Muscle of arm (tissue), 14 donors: ENCODE measurements at places on chromosomes 11 and 22. TPM values are rescaled to one million over a fixed set of nuclear protein-coding genes. Genes with fewer than 3 reads are reported as not detected.

GRCh38 chr11:94840209-94840608 is 72.1 kb downstream of the AMOTL1 start:
- no peak for DNase-seq

DNA sequence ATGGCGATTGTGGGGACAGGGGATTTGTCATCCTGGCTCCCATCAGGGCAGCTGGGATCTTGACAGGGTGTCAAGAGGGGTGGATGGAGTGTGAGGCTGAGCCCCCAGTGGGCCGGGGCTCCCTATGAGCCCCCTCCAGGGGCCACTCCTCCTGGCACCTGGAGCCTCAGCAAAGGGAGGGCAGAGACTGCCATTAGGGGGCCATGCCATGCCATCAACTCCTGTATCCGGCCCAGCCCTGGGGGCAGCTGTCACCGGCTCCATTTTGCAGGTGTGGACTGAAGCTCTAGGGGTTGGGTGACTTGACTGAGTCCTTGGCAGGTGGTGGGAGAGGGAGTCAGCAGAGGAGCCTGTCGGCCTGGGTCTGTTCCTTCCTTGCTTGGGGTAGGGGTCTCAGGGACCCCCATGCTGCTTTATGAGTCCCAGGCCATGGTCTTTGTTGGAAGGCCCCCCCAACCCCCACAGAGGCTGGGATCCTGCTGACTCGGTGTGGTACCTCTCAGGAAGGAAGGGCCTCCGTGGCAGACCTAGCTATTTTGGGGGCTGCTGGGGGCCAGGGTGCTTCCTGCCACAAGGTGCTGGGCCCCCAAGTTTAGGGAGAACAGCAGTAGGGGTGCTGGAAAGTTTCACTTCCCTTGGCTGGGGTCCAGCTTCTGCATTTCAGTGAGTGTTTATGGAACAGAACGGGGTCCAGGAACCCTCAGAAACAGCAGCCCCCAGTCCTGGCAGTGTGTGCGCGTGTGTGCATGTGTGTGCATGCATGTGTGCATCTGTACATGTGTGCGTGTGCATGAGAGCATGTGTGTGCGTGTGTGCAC is 1.5 kb downstream of the ACY3 start:
- DNase-seq = no peak

- DNase-seq = no peak
Observed at GRCh38 chr11:10669258-10670033, 24.1 kb downstream of the IRAG1 start.

- no peak for DNase-seq
Observed at GRCh38 chr22:35641494-35642120, 6.6 kb upstream of the APOL6 start.

DNA sequence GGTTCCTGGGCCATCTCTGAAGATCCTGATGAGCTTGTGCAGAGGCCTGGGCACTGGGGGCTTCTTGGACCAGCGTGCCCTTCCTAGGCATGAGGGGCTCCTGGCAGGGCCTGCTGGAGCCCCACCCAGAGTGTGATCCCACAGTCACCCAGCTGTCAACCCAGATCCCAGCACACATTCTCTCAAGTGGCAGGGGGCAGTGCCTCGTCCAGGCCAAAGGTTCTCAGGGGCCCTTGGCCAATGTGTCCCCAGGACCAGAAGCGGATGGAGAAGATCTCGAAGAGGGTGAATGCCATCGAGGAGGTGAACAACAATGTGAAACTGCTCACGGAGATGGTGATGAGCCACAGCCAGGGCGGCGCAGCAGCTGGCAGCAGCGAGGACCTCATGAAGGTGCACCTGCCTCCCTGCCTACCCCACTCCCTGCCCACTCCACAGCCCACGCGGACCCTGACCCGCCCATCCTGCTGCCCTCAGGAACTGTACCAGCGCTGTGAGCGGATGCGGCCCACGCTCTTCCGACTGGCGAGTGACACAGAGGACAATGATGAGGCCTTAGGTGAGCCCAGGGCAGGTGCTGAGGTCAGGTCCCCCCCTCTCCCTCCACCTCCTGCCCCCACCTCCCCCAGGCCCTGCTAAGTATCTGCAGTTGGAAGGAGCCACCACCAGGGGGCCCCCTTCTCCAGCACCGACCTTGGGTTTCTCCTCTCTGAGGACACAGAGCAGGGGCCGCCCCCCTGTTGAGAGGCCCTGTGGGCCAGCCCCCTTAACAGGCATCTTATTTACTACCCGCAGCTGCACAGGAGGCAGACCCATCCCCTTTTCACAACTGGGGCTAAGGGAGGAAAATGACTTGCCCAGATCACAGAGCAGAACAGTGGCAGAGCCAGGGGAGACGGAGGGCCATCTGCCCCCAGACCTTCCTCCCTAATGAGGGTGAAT is 14.7 kb downstream of the GGA1 start:
- peak; percentile 70 for DNase-seq

DNA sequence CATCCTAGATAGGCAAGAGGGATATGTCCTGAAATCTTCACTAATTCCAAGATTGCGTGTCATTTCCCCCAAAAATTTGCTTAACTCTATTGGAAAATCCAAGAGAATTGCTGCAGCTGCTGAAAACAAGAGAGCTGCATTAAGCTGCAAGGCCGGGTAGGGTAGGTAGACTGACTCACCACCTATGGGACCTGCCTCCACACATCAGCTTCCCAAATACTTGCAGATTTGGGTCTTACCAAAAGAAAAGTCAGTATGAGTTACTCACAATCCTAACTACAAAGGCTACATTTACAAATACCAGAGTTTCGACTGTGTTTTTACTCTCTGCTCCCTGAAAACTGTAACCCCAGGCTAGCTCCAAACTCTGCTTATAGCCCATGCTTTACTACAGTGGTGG is 142.5 kb upstream of the TEAD1 start:
- no peak for DNase-seq

GRCh38 chr22:43313890-43314474 is 29.2 kb downstream of the SCUBE1 start:
- DNase-seq = no peak

DNA sequence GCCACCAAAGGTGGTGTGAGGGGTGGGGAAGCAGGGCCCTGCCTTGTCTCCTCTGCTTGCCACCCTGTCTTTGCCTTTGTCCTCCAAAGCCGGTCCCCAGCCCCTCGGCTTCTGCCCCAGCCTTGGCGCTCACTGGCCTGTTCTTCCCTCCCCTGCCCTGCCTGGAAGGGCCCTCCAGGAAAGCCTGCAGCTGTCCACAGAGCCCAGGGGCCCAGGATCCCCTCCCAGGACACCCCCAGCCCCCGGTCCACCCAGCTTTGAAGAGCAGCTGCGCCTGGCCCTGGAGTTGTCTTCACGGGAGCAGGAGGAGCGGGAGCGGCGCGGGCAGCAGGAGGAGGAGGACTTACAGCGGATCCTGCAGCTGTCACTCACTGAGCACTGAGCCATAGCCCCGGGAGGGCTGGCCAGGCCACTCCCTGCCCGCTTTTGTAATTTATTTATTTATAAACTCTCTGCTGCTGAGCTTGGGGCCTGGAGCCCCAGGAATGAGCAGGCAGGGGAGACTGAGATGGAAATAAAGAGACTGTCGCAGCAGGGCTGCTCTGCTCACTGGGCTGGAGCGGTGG is 1.3 kb upstream of the SSH3 start:
- no peak for DNase-seq

DNA sequence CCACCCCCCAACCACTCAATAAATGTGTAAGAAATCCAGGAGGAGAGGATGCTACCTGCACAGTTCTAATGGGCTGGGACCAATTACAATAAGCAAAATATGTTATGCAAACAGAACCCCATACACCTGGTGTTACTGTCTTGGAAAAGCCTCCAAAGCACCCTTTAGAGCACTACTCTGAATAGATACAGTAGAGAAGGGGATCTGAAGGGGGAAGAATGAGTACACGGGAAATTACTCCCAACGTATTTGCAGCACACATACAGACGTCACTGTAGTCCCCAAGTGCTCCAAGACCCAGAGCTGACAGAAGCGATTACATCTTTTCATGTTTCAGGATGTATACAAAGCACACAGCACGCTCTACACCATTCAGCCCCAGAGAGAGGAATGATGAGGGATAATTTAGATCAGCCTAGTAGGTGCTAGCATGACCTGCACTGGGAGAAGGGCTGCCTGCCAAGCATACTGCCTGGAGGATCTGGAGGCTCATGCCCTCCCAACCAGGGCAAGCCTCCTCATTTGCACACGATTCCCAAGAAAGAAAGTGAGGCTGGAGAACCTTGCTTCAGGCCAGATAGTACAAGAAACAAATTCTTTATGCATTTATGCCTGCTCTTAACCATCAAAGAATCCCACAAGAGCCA is 63.8 kb downstream of the AMBRA1 start:
- no peak for DNase-seq

DNA sequence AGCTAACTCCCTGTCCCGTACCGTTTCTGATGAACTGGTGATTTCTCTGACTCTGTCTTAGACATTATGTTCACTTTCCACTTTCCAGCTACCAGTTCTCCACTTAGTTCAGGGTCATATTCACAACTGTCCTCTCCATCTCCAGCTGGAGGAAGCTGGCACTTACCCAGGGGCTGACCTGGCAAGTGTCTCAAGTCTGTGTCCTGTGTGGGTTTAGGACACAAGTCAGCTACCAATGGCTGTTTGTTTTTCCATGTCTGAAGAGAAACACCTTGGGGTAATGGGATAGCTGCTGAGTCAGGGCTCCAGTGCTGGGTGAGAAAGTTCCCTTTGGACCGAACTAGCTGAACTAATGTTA is 134.4 kb downstream of the CSNK2A3 start:
- DNase-seq = no peak

DNA sequence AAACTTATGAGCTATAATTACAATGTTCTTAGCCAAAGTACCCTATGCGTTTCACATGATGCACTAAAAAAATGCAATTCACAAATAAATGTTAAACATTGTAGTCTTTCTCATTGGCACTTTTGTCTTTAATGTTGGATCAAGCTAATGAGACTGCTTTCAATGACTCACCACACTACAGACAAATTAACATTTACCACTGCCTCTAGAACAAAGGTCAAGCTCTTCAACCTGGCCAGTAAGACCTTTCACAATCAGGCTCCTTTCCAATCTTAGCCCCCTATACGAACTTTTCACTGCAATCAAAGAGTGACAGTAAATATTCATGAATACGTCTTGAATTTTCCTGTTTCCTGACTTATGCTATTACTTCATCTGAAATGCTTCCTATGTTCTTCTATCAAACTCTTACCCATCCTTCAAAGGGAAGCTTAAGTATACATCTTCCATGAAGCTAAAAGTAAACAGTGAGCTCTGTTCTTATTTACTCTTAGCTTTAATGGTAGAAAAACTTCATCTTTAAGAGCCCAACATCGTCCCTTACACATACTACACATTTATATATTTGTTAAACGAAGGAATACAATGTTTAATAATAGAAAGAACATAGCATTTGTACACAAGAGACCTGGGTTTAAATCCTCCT is 326.6 kb upstream of the PITPNB start:
- DNase-seq = no peak

DNA sequence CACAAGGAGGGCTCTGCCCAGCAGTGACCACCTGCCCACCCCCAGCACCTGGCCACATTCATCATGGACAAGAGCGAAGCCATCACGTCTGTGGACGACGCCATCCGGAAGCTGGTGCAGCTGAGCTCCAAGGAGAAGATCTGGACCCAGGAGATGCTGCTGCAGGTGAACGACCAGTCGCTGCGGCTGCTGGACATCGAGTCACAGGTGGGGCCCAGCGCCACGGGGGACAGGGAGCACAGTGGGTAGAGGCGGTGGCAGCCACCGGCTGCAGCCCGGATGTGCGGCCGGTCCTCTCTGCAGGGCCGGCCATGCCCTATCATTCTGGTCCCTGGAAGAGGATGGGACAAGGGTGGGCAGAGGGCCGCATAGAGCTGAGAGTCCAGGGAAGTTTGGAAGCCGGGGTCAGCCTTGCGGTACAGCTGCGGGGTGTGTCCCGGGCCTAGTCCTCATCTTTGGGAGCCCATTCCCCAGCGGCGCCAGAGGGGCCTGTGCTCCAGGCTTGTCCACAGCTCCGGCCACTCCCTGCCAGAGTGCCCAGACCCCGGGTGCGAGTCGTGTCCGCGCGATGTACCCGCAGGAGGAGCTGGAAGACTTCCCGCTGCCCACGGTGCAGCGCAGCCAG is 14.1 kb downstream of the EPS8L2 start:
- no peak for DNase-seq

- DNase-seq = no peak
Observed at GRCh38 chr11:4459500-4459899, 10.4 kb downstream of the OR52K2 start.

DNA sequence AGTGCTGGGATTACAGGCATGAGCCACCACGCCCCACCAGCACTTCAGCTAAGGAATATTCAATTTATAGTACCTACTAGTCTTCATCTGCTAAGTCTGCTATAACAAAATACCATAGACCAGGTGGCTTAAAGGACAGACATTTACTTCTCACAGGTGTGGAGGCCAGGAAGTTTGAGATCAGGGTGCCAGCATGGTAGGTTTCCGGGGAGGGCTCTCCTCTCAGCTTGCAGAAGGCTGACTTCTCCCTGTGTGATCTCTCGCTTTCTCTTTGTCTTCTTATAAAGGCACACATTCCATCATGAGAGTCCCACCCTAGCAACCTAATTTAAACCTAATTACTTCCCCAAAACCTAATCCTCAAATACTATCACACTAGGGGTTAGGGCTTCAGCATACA is 433.0 kb downstream of the INSC start:
- no peak for DNase-seq

- no peak for DNase-seq
Observed at GRCh38 chr11:79173615-79174014, 267.2 kb downstream of the TENM4 start.

- DNase-seq = no peak
Observed at GRCh38 chr22:35323305-35323704, 23.6 kb downstream of the TOM1 start.

GRCh38 chr11:119532551-119532950 is 109.6 kb upstream of the THY1 start:
- DNase-seq = no peak

DNA sequence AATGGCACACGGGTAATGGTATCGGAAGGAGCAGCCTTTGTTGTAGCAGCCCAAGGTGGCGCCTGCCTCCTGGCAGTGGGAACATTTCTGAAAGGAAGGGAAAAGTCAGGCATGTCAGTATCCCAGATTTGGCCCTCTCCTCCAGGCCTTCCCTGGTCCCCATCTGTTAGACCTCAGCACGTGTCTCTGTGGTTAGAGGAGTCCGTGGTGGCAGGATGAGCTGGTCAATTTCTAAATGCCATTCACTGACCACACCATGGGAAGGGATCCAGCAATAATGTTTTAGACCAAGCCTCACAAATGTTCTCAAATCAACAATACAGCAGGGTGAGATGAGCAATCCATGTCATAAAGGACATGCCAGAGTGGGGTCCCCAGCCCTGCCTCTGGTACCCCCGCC is 49.0 kb upstream of the CYP2D6 start:
- no peak for DNase-seq

GRCh38 chr11:82730286-82730685 is 3.4 kb downstream of the FAM181B start:
- DNase-seq = no peak

- DNase-seq = no peak
Observed at GRCh38 chr11:60871378-60872061, 4.2 kb downstream of the ZP1 start.

NADSYN1 gene
- 63.6 TPM for polyA plus RNA-seq

GGTLC3 gene
- polyA plus RNA-seq = not detected

CCDC188 gene
- 1.3 TPM for polyA plus RNA-seq

PLAAT5 gene
- polyA plus RNA-seq = not detected

EEF1G gene
- polyA plus RNA-seq = 3,159 TPM

ST13 gene
- polyA plus RNA-seq = 241 TPM

PSMA1 gene
- polyA plus RNA-seq = 151 TPM

SLC22A9 gene
- polyA plus RNA-seq = not detected

KCNJ1 gene
- polyA plus RNA-seq = 0.15 TPM

HTR3A gene
- polyA plus RNA-seq = not detected

DEUP1 gene
- polyA plus RNA-seq = not detected

IGSF9B gene
- 13.7 TPM for polyA plus RNA-seq
